Colonic mucosa (tissue), 4 donors: ENCODE measurements at places on chromosomes 2 and 18. TPM values are rescaled to one million over a fixed set of nuclear protein-coding genes. Genes with fewer than 3 reads are reported as not detected.

- H3K36me3 ChIP-seq, result no peaks in the 10 kb centered on the region
- no peaks in the 10 kb centered on the region for H3K4me1 ChIP-seq
- no peak overlapping the region for H3K4me3 ChIP-seq
- no peaks in the 10 kb centered on the region for H3K27me3 ChIP-seq
- no peak overlapping the region for H3K27ac ChIP-seq
Observed at GRCh38 chr2:235713189-235713588, 219.3 kb downstream of the AGAP1 start.

DNA sequence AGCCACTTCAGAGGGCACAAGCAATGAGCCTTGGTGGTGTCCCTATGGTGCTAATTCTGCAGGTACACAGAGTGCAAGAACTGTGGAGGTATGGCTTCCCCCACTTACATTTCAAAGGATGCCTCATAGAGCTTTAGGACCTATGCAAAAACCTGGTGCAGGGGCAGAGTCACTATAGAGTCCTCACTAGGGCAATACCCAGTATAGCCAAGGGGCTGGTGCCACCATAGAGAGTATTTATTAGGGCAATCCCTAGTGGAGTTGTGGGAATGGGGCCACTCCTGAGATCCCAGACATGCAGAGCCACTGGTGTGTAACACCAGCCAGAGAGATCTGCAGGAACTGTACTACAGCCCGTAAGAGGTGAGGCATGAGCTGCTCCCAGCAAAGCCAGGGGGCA lies 312.2 kb downstream of the SLC4A3 start:
- H3K36me3 ChIP-seq, result no peaks in the 10 kb centered on the region
- H3K4me3 ChIP-seq, result no peak overlapping the region
- no peaks in the 10 kb centered on the region for H3K27me3 ChIP-seq
- H3K27ac ChIP-seq, result no peak overlapping the region
- no peak for DNase-seq
- H3K4me1 ChIP-seq, result no peaks in the 10 kb centered on the region

DNA sequence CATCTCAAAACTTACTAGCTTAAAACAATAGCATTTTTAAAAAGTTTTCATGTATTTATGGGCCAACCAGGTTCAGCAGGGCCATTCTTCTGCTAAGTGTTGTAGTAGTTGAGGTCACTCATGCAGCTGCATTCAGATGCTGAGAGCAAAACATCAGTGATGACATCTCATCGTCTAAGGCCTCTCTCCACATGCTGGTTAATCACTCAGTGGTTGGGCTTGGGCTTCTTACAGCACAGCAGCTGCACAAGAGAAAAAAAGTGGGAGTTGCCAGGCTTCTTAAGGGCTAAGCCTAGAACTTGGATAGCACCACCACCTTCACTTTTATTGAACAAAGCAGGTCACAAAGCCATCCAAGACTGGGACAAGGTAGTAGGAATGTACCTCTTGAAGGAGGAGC lies 190.3 kb downstream of the IRS1 start:
- H3K36me3 ChIP-seq, result no peaks in the 10 kb centered on the region
- no peaks in the 10 kb centered on the region for H3K4me1 ChIP-seq
- H3K27ac ChIP-seq, result no peak overlapping the region
- no peaks in the 10 kb centered on the region for H3K27me3 ChIP-seq
- DNase-seq, result no peak
- no peak overlapping the region for H3K4me3 ChIP-seq

DNA sequence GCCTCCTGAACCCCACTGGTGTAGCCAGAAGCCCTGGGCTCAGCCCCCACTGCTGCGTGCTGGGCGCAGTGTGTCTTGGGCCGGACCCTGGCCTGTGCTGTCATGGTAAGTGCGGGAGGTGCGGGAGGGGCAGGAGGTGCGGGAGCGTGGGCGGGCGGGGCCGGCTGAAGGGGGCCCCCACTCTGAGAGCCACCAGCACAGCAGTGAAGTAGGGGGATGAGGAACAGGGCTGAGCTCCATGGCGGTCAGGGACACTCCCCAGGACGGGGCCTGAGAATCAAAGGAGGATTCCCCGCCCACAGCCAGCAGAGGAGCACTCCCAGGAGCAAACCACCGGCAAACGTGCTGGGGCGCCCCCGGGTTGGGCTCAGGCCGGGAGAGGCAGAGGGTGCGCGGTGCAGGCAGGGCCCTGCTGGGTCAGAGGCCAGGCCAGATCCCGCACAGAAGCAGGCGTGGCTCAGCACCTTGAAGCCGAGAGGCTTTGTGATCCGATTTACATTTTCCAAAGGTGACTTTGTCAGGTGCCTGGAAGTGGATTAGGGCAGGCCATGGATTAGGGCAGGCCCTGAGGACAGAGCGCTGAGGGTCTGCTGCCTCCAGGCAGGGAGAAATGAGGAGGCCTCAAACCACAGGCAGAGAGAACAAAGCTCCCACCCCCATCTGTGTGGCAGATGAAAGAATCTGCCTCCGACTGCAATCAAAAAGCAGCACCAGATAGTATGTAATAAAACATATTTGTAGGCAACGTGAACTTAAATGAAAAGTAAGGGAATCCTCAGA lies 152.0 kb upstream of the RAB6C start:
- no peak overlapping the region for H3K4me3 ChIP-seq
- H3K4me1 ChIP-seq, result no peaks in the 10 kb centered on the region
- DNase-seq, result no peak
- H3K36me3 ChIP-seq, result no peaks in the 10 kb centered on the region
- H3K27ac ChIP-seq, result no peak overlapping the region
- H3K27me3 ChIP-seq, result no peaks in the 10 kb centered on the region

The RSAD2 gene
- 0.72 TPM for total RNA-seq
